Ureter (tissue), 1 donor: ENCODE measurements at places on chromosomes 5 and 9. TPM values are rescaled to one million over a fixed set of nuclear protein-coding genes. Genes with fewer than 3 reads are reported as not detected.

- DNase-seq: no peak
Observed at GRCh38 chr5:107289030-107289714, 381.6 kb downstream of the EFNA5 start.

DNA sequence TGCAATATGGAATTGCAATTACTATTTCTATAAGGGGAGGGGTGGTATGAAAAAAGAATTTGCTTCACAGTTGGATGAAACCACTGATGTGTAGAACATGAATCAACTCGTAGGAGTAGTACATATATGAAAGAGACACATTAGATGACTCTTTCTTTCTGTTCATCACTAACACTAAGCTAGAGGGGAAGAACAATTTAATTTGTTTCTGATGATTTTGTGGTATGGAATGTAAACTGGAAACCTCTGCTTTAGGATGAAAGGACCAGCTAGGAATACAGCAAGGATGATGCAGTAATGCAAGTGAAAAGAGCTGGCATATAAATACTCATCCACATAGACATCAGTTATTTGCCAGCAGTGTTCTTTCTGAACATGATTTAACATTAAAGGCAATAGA is 113.4 kb downstream of the PAPPA start:
- DNase-seq: no peak

DNA sequence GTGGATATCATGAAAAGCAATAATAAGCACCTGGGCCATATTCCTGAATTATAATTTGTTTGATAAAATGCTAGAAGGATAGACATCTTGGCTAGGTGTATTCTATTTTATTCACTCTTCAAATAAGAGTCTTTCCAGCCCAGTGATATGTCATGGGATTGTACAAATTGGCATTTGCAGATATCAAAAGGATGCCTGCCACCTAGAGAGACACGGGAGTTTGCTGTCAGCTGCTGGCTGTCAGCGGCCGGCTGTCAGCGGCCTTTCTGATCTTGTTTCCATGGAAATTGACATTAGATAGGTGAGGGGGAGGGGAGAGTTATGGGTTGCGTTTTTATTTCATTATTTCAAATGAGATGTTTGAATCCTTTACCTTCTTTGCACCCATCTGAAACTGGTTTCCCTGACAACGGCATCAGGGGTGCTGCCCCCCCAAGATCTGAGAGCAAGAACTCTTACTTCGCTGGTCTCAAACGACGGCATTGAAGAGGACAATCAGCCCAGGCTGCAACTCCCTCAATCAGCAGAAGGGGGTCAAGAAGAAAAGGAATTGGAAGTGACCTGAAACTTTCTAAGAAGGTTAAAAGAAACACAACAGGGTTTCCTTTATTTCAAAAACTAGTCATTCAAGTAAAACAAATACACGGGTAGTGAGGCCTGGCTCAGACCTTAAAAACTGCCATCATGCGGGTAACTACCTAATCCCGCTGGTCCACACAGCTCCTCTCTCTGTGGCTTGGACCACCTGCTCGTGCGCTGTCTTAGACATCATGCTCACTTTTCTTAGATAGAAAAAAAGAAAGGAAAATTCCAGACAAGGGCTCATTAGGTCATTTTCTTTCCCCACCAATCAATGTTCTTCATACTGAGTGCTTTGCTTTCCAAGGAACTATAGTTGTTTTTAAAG is 115.7 kb downstream of the TLE1 start:
- no peak for DNase-seq

The ZFP62 gene
- total RNA-seq: 44.8 TPM

The OR13F1 gene
- total RNA-seq: not detected
